ENCODE measurements at places on chromosomes 11 and 22.

DNA sequence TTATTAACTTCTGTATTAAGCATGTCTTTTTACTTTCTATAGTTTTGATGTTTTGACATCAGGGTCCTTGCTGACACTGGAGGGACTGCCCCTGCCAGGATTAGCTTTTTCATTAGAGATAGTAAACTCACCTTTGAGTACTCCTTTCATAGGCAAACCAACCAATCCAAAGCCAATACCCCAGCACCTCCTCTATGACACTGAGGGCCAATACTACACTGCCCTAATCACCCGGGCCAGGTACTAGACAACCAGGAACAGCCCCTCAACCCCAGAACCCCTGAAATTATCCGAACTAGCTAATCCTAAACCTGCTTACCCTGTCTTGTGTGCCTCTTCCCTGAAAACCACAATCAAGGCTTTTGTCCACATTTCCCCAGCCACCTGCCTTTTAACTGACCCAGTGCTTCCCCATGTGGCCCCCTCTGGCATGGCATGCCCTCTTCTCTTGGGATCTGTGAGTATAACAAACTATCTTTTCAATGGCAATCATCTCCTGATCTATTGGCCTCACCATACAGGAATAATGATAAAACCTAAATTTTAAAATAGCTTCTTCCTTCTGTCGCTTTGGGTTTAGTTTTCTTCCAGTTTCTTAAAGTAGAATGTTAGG lies 31.2 kb downstream of the RAB6A start:
- DNase-seq = peak; percentile 62

GRCh38 chr11:115391160-115391559 lies 113.1 kb downstream of the CADM1 start:
- no peak for DNase-seq

GRCh38 chr11:119672597-119672996 lies 56.4 kb downstream of the NECTIN1 start:
- DNase-seq = no peak

GRCh38 chr22:45478108-45478771 lies 24.4 kb upstream of the FBLN1 start:
- no peak for DNase-seq

GRCh38 chr11:130672911-130673310 lies 224.5 kb downstream of the ADAMTS15 start:
- DNase-seq = no peak

DNA sequence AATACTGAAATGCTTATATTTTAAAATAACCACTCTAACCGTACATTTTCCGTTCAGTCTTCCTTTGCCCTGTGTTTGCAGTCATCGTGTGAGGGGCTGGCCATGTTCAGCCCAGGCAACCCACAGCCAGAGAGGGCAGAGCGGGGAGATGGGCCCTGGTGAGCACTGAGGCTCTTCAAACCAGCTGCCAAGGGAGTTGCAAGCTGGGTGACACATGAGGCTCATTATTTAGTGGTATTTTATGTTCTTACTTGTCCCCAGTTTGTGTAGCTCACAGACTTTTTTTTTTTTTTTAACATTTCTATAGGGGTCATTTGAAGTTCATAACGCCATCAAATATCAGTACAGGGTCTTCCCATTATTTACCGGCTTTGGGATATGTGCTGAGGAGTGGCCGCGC lies 18.0 kb upstream of the DGCR6 start:
- DNase-seq = no peak

- no peak for DNase-seq
These were observed 325.3 kb upstream of the LRRC4C start for GRCh38 chr11:41784513-41785335.

DNA sequence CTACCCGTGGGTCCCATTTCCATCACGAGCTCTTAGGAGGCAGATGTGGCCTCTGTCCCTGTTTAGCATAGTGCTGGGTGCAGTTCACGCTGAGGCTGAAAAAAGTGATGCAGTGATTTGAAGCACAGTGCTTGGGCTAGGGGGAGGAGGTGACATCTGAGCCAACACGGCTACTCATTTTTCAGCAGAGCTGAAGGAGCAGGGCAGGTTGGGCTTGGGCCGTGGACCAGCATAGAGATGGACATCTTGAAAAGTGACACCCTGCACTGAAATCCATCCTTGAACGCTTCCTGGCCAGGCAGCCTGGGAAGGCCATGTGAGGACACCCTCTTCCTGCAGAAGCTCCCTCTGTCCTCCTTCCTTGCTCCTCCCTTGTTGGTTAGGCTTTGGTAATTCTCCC lies 66.4 kb downstream of the ADAMTS15 start:
- DNase-seq = no peak

DNA sequence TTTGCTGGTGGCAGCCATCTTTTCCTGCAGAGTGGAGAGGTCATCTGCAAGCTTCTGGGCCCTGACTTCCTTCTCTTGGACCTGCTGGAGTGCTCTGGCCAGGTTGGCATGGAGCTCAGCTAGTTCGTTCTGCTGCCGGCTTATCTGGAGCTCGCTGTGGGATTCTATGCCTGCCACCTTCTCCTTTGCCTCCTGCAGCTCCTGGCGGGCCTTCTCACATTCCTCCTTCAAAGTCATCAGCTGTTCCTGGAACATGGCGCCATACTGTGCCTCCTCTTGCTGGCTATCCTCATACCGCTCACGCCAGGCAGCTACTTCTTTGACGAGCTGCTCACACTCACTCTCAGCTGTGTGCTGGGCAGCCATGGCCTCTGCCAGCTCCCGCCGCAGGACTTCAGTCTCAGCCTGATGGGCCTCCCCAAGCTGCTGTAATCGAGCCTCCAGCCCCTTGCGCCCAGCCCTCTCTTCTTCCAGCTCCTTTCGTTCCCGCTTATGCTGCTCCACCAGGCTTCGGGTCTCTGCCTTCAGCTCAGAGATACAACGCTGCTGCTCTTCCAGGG lies 16.1 kb downstream of the IL18BP start:
- no peak for DNase-seq

DNA sequence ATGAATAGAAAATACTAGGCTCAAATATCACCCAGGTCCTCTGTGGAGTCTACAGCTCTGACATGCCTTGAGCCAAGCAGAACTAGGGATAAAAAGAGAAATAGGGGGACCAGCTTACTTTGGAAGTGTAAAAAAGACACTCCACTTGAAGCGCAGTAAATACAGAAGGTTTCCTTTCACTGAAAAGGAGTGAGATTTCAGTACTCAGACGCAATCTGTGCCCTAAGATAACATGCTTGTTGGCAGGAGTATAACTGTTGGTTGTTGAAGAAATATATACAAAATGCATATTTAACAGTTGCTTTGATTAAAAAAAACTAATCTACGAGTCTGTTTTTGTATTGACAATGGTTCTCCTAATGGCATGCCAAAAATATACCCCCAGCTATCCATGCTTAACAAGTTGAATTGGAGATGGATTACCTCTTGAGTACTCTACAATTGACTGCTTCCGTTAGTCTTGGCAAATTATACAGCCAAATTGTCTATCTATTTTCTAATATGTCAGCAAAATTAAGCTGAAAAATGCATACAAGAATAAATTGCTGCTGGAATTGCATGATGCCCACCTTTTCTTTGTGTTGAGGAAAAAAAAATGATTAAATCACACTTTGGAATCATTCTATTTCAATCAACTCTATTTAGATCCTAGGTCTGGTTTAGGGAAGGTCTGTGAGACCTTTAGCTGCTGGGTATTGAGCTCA lies 91.6 kb downstream of the FAT3 start:
- no peak for DNase-seq

- peak; percentile 71 for DNase-seq
These were observed 69.2 kb upstream of the GRK3 start for GRCh38 chr22:25495285-25495684.

DNA sequence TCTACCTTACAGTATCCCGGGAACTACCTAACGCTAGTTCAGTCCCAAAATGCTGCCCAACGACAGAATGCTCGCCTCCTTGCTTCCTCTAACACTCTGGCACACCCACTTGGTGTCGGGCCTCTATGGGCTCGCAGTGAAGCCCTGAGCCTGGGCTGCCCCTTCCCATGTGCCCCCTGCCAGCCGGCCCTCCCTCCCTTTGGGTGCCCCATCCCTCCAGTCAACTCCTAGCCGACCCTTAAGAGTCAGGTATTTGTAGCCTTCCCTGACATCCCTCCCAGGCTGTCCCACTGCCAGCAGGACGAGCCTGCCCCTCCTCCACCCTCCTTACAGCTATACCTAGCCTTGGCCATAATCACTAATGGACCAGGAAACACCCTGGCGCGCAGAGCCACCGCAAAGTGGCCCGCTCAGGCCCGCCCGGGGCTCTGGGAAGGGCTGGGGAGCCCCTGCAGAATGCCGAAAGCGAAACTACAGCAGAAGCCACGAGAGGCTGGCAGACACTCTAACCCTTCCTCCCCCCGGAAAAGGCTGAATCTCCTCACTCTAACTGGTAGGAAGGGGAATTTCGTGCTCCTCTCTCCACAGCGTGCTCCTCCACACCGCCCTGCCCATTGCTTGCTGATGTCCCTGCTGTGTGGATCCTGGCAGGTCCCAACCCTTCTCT lies 8.2 kb downstream of the CBX7 start:
- no peak for DNase-seq

All from BE2C (cell line).